Esophagus squamous epithelium (tissue), 5 donors: ENCODE measurements at places on chromosomes 7 and 10.

GRCh38 chr7:144019457-144019856, 19.3 kb downstream of the OR6B1 start:
- no peaks in the 10 kb centered on the region for H3K36me3 ChIP-seq
- H3K27me3 ChIP-seq: no peaks in the 10 kb centered on the region
- H3K4me1 ChIP-seq: no peaks in the 10 kb centered on the region
- DNase-seq: no peak

DNA sequence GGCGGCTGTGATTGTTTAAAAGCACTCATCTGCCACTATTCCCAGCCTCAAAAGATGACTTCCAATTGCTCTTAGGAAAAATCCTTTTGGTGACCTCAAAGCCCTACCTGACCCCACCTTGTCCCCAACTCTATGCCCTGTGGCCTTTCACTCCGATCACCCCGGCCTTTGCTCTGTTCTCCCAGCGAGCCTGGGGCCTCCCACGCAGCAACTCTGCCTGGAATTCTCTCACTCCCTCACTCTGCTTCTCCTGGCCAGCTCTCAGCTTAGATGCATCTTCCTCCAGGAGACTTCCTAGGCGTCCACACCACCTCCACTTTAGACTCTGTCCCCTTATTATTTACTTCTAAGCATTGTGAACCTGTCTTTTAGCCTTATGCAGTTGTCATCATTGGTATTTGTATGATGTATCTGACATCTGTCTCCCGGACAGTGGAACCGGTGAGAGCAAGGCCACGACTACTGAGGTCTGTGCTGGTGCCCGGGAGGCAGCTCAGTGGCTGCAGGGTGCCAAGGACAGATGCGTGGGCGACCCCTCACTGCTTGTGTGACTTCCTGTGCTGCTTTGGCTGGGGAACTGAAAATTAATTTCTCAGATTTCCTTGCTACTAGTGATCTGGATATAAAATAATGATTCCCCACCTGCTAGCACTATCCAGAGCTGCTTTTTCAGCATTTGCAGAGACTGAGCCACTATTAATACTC, 63.0 kb downstream of the PIP4K2A start:
- H3K27ac ChIP-seq: no peak overlapping the region
- no peak for DNase-seq
- no peaks in the 10 kb centered on the region for H3K27me3 ChIP-seq
- H3K4me1 ChIP-seq: peaks cover 38% of the 10 kb centered on the region
- no peaks in the 10 kb centered on the region for H3K36me3 ChIP-seq
- H3K4me3 ChIP-seq: no peak overlapping the region

DNA sequence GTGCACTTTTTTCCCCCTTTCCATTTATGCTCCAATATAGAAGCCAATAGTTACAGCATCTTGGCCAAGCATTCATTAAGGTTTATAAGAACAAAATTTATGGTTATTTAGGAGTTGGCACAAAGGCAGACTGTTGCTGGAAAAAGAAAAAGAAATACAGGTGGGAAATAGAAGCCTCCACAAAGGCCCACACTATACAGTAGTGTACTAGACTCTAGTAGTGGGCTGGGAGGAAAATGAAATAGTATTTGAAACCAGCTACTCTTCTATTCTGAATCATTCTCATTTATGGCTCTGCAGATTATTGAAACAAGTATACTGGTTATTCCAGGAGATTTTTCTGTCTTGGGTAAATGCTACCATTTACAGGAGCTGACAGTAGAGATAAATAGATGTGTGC, 80.9 kb upstream of the CDK6 start:
- no peak overlapping the region for H3K4me3 ChIP-seq
- no peaks in the 10 kb centered on the region for H3K27me3 ChIP-seq
- H3K4me1 ChIP-seq: no peaks in the 10 kb centered on the region
- no peaks in the 10 kb centered on the region for H3K36me3 ChIP-seq
- H3K27ac ChIP-seq: no peak overlapping the region
- no peak for DNase-seq

- no peaks in the 10 kb centered on the region for H3K27me3 ChIP-seq
- DNase-seq: no peak
- no peak overlapping the region for H3K27ac ChIP-seq
- H3K36me3 ChIP-seq: no peaks in the 10 kb centered on the region
- H3K4me3 ChIP-seq: no peak overlapping the region
These were observed 226.5 kb downstream of the NEBL start for GRCh38 chr10:20670579-20670978.

GRCh38 chr10:111429288-111430028, 352.6 kb downstream of the ADRA2A start:
- DNase-seq: no peak
- H3K27me3 ChIP-seq: no peaks in the 10 kb centered on the region
- H3K27ac ChIP-seq: no peak overlapping the region
- H3K36me3 ChIP-seq: no peaks in the 10 kb centered on the region

DNA sequence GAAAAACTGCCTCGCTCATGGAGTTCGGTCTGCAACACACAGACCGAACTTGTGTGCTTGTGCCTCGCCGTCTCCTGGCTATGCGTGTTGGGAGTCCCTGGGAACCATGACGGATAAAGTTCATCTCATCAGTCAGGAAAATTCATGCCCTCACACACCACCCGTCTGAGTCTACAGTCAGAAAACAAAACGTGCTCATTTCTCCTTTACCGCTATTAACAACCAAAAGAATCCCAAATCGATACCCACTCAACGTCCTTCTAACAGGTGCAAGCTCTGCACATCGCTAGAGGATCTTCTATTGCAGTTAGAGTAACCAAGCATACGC, 13.6 kb downstream of the CNPY1 start:
- no peak overlapping the region for H3K4me3 ChIP-seq
- no peak for DNase-seq
- no peaks in the 10 kb centered on the region for H3K36me3 ChIP-seq

GRCh38 chr10:132282667-132283603, 24.8 kb downstream of the STK32C start:
- no peaks in the 10 kb centered on the region for H3K36me3 ChIP-seq
- peaks cover 31% of the 10 kb centered on the region for H3K27me3 ChIP-seq
- no peak overlapping the region for H3K4me3 ChIP-seq
- no peak overlapping the region for H3K27ac ChIP-seq
- H3K4me1 ChIP-seq: no peaks in the 10 kb centered on the region

GRCh38 chr7:5266191-5267028, 16.3 kb upstream of the SLC29A4 start:
- no peaks in the 10 kb centered on the region for H3K4me1 ChIP-seq
- no peaks in the 10 kb centered on the region for H3K27me3 ChIP-seq
- no peak for DNase-seq
- no peak overlapping the region for H3K4me3 ChIP-seq

- no peaks in the 10 kb centered on the region for H3K27me3 ChIP-seq
- H3K4me1 ChIP-seq: no peaks in the 10 kb centered on the region
- H3K4me3 ChIP-seq: no peak overlapping the region
- no peak overlapping the region for H3K27ac ChIP-seq
These were observed 375.8 kb upstream of the VSTM2A start for GRCh38 chr7:54166419-54166818.

GRCh38 chr10:97781618-97782331, 10.0 kb upstream of the SFRP5 start:
- H3K27ac ChIP-seq: no peak overlapping the region
- no peaks in the 10 kb centered on the region for H3K36me3 ChIP-seq
- peaks cover 33% of the 10 kb centered on the region for H3K4me1 ChIP-seq
- no peaks in the 10 kb centered on the region for H3K27me3 ChIP-seq
- no peak overlapping the region for H3K4me3 ChIP-seq

GRCh38 chr7:72059925-72060324, 352.2 kb downstream of the CALN1 start:
- no peaks in the 10 kb centered on the region for H3K27me3 ChIP-seq
- no peak overlapping the region for H3K27ac ChIP-seq
- no peak for DNase-seq
- no peaks in the 10 kb centered on the region for H3K4me1 ChIP-seq
- no peaks in the 10 kb centered on the region for H3K36me3 ChIP-seq
- H3K4me3 ChIP-seq: no peak overlapping the region

GRCh38 chr10:114544045-114544659, 113.9 kb downstream of the ABLIM1 start:
- H3K36me3 ChIP-seq: no peaks in the 10 kb centered on the region
- H3K27me3 ChIP-seq: no peaks in the 10 kb centered on the region
- peak overlapping the region; percentile 87 for H3K27ac ChIP-seq
- DNase-seq: peak; percentile 30
- no peak overlapping the region for H3K4me3 ChIP-seq
- H3K4me1 ChIP-seq: peaks cover 95% of the 10 kb centered on the region
